ENCODE measurements at places on chromosomes 1 and 21.

GRCh38 chr1:236760480-236760879, 34.6 kb upstream of the MTR start:
- no peak for DNase-seq

DNA sequence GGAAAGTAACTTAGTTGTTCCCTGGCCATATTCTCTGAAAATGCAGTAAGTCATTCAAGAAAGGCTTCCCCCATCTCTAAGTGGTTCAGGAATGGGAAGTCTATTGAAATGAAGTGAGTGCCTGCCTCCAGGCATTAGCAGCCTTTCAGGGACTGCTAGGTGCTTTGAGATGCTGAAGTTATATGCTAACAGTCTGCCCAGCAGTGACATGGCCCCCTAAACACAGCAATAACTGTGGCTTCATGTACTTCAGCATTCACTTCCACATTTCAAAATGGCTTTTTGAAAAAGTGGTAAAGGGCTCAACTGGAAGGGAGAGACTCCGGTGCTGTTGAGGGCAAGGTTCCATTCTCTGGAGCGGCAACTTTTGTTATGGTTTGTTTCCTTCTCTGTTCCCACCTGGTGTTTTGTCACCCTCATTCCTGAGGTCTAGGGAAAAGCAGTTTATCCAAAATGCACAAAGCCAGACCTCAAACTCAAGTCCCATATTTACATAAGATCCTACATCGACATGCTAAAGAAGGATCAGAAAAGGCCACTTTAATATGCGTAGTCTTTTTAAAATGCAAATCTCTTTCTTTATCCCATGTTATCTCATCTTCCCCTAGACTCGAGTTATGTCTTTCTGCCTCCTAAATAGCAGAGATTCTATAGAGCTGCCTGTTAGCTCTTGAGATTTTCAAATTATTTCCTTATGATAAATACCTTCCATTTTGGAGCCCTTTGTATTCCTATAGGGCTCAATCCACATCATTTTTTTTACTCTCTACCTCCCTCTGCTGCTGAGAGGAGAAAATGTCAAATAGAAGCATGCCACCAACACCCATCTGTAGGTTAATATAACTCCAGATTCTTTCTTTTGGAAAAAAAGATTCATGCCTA, 34.2 kb upstream of the LRRC8C start:
- DNase-seq = peak; percentile 72

GRCh38 chr1:110874324-110875215, 1.6 kb downstream of the CD53 start:
- no peak for DNase-seq

GRCh38 chr1:110380672-110381283, 10.0 kb downstream of the SLC16A4 start:
- peak; percentile 96 for DNase-seq

- DNase-seq = no peak
Observed at GRCh38 chr1:231818337-231818736, 191.7 kb downstream of the DISC1 start.

- no peak for DNase-seq
Observed at GRCh38 chr21:36436829-36437744, 42.8 kb downstream of the CLDN14 start.

DNA sequence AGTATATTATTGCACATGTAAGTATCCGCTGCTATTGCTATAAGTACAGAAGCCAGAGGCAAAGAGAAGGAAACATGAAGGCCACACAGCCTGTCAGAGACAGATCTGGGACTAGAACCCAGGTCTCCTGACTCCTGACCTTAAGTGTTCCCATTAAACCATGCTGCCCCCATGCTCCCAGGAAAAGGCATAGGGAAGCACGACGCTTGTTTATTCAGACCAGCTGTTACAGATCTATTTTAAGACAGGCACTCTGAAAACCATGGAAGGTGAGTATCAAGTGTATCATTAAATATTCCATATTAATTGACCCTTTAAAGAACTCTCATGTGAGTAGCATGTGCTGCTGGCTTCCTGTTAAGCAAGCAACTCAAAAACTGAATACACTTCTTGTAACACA, 11.4 kb downstream of the VAV3 start:
- no peak for DNase-seq

- DNase-seq = peak; percentile 72
Observed at GRCh38 chr1:115469703-115470476, 131.8 kb upstream of the NGF start.

DNA sequence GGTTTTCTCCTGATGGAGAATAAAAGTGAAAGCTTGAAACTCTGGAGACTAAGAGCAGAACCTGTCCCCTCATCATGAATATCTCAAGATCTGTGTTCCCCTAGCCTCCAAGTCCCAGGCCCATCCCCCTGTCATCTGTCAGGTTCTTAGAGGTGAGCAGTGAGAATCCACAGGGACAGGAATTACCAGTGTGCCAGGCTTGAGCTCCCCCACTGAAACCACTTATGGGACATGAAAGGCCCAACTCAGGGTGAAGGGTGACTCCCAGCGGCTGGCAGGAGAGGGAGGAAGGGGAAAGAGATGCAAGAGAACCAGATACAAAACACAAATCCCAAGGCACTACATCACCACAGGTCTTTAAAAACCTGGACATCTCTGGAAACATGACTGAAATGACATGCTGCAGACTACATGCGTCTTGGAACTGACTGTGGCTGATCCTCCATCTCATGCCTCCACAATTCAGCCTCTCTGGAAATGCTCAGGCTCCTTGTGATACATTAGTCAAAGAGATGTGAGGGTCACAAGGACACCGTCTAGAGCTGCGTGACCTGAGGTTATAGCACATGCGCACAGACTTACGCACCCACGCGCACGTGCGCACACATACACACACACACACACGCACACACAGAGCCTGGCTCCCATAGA, 6.8 kb upstream of the LY9 start:
- DNase-seq = no peak

DNA sequence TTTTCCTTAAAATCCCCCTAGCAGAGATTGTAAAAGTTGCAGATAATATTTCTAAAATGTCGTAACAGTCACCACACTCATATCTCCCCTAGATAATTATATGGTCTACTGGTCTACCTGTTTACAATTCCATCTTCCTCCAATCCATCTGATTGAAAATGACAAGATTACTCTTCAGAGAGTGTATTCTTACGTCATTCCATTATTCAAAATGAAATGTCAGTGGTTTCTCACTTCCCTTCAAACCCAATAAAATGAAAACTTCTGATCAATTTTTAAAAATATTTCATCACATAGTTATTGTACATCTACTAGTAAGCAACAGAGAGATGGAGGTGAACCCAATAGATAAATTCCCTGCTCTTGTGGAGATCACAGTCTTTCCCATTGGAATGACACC, 202.2 kb upstream of the C8B start:
- no peak for DNase-seq

DNA sequence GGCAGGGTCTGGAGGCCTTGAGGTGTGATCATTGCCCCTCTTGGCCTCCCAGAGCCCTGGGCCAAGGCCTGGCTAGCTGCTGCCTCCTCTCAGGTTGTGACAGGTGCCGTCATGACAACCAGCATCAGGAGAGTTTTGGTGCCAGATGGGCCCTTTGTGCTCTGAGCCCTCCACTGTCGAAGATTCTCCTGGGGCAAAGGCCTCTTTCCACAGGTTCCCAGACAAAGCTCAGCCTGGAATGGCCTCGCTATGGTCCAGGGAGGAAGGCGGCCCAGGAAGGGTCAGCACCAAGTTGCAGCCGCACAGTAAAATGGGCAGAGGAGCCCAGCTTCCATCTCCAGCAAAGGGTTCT, 78.4 kb downstream of the ALPL start:
- no peak for DNase-seq

GRCh38 chr1:165551469-165551868, 7.7 kb downstream of the LRRC52 start:
- no peak for DNase-seq

DNA sequence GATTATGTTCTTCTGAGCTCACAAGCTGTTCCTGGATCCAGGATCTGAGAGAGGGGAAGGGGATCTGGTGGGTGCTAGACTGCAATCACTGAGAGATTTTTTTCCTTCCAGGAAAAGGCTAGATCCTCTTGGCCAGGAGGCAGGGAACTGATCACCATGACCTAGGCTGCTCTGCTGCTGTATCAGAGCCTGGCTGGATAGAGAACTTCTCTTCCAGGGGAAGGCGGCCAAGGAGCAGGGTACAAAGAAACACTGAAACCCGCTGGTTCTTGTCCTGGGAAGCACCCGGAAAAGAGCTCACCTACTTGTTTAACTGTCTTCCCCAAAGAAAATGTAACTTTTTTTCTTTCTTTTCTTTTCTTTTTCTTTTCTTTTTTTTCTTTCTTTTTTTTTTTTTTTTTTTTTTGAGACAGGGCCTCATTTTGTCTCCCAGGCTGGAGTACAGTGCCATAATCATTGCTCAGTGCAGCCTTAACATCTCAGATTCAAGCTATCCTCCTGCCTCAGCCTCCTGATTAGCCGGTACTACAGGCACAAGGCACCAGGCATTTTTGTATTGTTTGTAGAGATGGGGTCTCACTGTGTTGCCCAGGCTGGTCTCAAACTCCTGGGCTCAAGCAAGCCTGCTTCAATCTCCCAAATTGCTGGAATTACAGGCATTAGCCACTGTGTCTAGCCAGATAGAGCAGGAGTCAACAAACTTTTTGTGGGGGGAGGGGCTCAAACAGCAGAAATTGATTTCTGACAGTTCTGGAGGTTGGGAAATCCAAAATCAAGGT, 12.4 kb upstream of the RPS6KA1 start:
- DNase-seq = no peak

DNA sequence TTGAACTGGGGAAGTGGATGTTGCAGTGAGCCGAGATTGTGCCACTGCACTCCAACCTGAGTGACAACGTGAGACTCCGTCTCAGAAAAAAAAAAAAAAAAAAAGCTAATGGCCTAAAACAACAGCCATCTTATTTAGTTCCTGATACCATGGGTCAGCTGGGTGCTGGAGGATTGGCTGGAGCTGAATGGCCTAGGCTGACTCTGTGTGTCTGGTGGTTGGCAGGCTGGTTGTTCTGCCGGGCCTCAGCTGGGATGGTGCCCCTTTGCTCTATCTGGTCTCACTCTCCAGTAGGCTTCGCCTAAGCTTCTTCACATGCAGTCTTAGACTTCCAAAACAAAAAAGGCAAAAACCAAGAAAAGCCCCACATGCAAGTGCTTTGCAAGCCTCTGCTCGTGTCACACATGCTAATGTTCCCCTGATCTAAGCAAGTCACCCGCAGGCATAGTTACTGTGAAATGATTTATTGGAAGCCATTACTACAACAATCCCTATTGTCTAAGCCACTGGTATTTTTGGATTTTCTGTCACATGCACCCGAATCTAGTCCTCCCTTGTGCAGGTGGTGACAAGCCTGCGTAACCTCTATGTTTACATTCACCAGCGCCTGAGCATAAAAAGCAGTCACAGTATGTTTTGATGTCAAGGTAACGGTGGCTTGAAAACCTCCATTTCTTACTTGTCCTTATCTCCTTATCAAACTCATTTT, 39.6 kb upstream of the KANK4 start:
- DNase-seq = no peak

DNA sequence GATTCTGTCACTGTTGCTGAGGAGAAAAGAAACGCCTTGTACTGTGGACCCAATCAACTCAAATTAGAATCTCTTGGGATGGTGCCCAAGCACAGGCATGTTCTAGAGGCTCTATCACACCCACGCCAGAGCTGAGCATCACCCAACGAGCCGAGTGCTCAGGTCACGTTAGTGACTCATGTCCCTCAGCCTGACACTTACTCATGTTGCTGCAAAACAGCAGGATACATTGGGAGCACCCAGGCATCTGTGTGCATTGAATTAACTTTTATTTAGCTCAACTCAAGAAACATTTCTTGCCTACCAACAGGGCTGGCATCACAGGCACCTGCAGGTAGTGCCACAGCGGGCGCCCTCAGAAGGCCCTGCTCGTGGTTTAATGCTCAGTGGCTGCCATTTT, 149.8 kb downstream of the ETS2 start:
- no peak for DNase-seq

DNA sequence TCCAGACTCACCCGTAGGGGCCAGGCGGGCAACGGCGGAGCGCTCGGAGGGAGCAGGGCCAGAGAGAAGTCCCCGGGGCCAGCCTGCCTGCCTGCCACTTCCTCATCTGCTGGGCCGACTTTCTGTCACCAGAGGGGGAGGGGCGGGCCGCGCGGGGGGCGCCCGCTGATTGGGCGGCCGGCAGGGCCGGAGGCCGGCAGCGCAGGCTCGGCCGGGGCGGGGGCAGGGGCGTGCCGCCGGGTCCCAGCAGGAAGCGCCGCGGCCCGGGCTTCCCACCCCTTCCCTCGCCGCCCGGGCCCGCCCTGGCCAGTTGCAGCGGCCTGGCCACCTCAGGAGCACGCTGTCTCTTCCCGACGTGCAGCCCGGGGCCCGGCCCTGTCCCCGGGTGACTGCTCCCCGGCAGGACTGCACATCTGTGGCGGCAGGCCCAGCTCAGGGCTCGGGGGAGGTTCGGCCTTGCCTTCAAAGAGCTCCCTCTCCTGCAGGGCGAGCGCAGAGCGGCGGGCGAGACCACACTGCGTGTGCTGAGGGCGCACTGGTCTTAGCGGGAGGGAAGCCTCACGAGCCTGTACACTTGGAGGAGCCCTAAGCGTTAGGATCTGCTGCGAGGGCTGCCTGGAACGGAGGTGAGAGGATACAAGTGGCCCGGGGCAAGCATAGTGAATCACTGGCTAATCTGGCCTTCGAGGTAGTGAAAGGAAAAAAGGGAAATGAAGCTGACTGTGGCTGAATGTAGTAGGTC, at the start of gene ELOVL1:
Gene ELOVL1 (minus strand): TSS at position 108 of the 742 bp plus-strand sequence. CDS start 2,402 bp downstream, outside the sequence.
- peak; percentile 91 for DNase-seq

DNA sequence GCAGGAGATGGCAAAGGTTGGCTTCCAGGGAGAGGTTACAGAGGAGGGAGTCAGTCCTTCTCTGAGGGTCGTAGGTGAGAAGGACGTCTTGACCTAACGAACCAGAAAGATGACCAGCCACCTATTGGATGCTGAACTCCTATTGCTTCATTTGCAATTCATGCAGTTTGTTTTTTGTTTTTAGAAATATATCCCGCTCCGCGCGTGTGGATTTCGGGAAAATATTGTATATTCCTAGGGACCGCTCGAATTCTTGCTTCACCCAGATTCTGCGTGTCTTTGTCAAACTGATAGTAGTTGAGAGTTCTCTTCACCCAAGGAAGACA, 564 bp downstream of the DISP1 start:
- no peak for DNase-seq

DNA sequence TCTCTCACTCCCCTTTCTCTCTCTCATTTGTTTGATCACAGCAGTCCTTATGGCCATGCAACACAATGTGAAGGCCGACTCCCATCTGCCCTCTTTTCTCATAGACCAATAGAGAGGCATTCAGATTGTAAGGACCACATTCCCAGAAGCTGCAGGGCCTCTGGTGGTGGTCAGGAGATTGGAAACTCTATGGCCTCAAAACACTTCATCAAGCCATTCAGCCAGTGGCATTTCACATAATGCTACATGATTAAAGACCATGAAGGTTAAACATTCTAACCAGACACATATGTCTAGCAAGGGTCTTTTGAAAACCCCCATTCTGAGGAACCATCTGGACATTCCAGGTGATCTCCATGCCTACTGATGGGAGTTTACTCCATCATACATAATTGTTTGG, 769.5 kb upstream of the CXADR start:
- DNase-seq = no peak

DNA sequence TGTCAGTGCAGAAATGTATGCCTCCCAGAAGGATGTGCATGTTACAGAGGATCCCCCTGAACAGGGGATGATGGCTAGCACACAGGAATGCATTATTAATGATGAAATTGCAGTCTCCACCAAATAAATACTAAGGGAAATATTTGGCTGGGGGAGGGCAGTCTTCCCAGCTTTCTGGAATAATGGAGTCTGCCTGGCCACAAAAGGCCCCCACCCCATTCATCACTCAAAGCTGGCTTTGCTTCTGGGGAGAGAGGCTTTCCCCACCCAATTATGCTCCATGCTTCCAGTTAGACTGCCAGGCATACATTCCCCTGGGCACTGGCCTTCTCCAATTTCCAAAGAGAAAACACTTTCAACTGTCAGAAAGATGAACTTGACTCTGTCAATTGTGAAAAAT, 302.7 kb downstream of the SIPA1L2 start:
- no peak for DNase-seq
